Mesothelial cell of epicardium (in vitro differentiated cells): ENCODE measurements at places on chromosomes 5 and 9. TPM values are rescaled to one million over a fixed set of nuclear protein-coding genes. Genes with fewer than 3 reads are reported as not detected.

GRCh38 chr5:127851964-127852363 is 148.8 kb downstream of the CCDC192 start:
- H3K36me3 ChIP-seq: peaks cover 5% of the 10 kb centered on the region
- DNase-seq: no peak
- H3K4me3 ChIP-seq: no peak overlapping the region
- H3K4me1 ChIP-seq: peaks cover 7% of the 10 kb centered on the region

GRCh38 chr5:94310833-94311232 is 307.6 kb downstream of the KIAA0825 start:
- H3K4me1 ChIP-seq: peaks cover 14% of the 10 kb centered on the region
- no peak overlapping the region for H3K27ac ChIP-seq
- no peaks in the 10 kb centered on the region for H3K27me3 ChIP-seq
- no peak overlapping the region for H3K4me3 ChIP-seq
- no peaks in the 10 kb centered on the region for H3K36me3 ChIP-seq
- DNase-seq: no peak

DNA sequence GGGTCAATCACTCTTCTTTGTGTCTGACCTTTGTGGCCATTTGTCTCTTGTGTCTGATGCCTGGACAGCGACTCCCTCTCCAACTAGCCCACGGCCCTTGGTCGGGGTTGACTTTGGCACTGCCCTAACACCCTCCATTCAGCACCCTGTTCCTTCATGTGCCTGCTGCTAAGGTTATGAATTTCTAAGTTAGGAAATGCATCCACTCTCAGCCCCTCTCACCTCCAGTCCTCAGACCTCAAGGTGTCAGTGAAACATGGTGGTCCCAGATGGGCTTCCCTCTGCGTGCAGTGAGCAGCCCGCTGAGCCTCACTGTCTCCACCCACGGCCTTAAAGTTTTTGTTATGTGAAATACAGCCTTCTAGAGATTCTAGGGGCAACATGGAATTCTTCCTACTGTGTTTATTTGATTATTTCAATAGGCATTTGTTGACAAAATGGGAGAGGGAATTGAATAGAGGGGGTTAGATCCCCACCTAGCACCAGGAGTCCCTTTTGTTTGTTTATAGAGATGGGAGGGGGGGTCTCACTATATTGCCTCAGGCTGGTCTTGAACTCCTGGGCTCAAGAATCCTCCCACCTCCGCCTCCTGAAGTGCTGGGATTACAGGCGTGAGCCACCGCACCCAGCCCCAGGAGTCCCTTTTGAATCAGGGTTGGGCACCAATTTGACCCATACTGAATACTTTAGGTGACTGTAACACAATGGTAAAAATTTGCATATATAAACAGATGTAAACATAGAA is 1.6 kb upstream of the GLIPR2 start:
- H3K27ac ChIP-seq: no peak overlapping the region
- no peaks in the 10 kb centered on the region for H3K36me3 ChIP-seq
- no peak overlapping the region for H3K4me3 ChIP-seq
- no peak for DNase-seq
- peaks cover 17% of the 10 kb centered on the region for H3K4me1 ChIP-seq

DNA sequence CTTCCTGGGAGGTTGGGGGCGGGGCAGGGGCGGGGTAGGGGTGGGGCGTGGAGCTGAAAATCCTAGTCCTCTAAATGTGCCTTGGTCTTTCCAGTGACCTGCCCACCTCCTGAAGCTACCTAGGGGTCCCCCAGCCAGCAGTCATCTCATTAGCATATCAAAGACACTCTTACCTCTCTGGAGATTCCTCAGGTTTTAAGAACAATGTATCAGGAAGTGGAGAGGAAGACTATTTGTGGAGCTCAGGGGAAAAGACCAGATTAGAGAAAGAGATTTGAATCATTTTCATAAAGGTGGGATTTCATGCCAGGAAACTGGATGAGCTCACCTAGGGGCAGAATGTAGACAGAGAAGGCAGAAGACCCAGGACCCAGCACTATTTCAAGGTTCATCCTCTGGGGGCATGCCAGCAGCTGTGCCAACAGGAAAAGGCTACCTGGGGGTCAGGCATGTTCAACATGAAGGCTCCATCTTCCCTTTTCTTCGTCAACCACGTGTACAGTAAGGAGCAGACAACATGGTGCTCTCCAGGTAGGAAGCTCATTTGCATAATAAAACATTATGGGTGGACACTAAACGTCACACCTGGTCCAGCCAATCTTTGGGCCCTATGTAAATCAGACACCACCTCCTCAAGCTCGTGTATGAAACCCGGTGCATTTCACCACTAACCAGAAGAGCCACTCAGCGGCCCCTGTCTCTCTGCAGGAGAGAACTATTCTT is 6.9 kb downstream of the GMCL2 start:
- H3K27ac ChIP-seq: no peak overlapping the region
- no peak for DNase-seq
- no peaks in the 10 kb centered on the region for H3K36me3 ChIP-seq
- peaks cover 7% of the 10 kb centered on the region for H3K4me1 ChIP-seq
- H3K4me3 ChIP-seq: no peak overlapping the region

INSL6 gene
- not detected in 3 replicates for total RNA-seq

GRCh38 chr9:4667681-4668080 is 1.4 kb upstream of the SPATA6L start:
- DNase-seq: no peak
- no peaks in the 10 kb centered on the region for H3K27me3 ChIP-seq
- no peak overlapping the region for H3K4me3 ChIP-seq
- H3K27ac ChIP-seq: no peak overlapping the region

DNA sequence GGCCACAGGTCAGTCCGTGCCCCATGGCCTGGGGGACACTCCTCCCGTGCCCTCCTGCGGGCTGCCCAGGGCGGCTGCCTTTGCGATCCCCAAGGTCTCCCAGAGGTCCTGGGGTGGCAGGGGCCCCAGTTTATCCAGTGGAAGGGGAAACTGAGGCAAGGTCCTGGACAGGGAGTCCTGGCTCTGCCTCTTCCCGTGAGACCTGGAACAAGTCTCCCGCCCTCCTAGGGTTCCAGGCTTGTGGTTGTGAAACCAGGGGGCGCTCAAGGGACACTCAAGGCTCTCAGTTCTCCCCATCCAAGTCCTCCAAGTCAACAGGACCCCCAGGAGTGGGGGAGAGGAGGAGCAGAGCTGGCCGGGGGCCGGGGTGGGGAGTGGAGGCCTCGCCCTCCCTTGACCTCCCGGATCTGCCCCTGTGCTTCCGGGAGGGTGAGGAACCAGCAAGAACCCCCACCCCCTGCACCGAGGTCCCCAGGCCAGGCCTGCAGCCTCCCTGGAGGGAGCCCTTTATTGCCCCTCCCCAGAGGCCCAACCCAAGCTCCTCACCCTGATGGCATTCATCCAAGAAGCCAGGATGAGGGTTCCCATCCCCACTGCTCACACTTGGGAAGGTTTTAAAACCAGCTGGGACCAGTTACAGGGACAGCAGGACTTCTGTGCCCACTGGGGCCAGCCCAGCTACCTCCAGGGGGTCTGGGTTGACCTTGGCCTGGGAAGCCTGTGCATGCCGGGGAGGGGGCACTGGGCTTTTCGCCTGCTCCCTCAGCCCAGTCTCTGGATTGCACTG is 24.7 kb upstream of the TMEM250 start:
- DNase-seq: peak; percentile 19
- H3K36me3 ChIP-seq: no peaks in the 10 kb centered on the region
- H3K4me3 ChIP-seq: no peak overlapping the region
- peaks cover 1% of the 10 kb centered on the region for H3K4me1 ChIP-seq
- H3K27ac ChIP-seq: no peak overlapping the region
- peaks cover 10% of the 10 kb centered on the region for H3K27me3 ChIP-seq

ANKRD34B gene
- 0.09 to 0.14 TPM in 2 of 3 replicates, not detected in the other for total RNA-seq

DNA sequence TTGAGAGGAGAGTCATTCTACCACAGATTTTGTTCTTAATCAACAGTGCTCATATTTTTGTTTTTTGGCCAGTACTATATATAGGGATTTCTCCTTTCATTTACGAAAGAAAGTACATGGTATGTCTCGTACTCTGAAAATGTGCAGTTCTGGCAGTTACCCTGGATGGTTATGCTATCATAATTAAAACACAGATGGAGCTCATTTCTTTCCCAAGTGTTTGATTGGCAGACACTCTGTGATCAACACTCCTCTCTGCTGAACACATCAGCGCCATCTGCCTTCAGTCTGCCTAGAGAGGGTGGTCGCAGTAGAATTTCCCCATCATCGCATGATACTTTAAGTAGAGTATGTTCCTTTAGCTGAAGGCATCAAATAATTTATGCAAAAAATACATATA is 64.5 kb downstream of the PAM start:
- H3K36me3 ChIP-seq: no peaks in the 10 kb centered on the region
- no peak for DNase-seq
- H3K4me1 ChIP-seq: peaks cover 16% of the 10 kb centered on the region
- no peak overlapping the region for H3K27ac ChIP-seq
- no peak overlapping the region for H3K4me3 ChIP-seq

GRCh38 chr9:27548055-27548741 is 18.6 kb upstream of the MOB3B start:
- peaks cover 19% of the 10 kb centered on the region for H3K36me3 ChIP-seq
- DNase-seq: no peak
- peak overlapping the region; percentile 50 for H3K27ac ChIP-seq
- peaks cover 10% of the 10 kb centered on the region for H3K4me1 ChIP-seq
- H3K4me3 ChIP-seq: no peak overlapping the region
- H3K27me3 ChIP-seq: no peaks in the 10 kb centered on the region

PCDHA5 gene
- 3.6 to 3.7 TPM (median 3.6 TPM) in 3 replicates for total RNA-seq

DNA sequence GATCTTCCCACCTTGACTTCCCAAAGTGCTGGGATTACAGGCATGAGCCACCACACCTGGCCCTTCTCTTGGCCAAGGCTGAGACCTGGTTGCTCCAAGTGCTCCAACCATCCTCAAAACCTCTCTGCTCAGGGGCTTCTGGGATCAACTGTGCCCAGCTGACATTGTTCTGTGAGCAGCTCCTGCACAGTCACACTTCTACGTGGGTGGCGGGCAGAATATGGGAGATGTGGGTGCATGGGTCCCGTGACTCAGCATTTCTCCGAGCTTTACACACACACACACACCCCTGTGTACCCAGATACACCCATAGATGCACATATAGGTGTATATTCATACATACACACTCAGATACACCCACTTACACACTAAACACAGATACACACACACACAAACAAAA is 10.5 kb upstream of the MYORG start:
- no peak overlapping the region for H3K4me3 ChIP-seq
- H3K27ac ChIP-seq: no peak overlapping the region
- H3K4me1 ChIP-seq: no peaks in the 10 kb centered on the region
- no peak for DNase-seq

GRCh38 chr5:133884569-133885311 is 83.7 kb downstream of the C5orf15 start:
- H3K4me3 ChIP-seq: no peak overlapping the region
- no peak for DNase-seq
- peak overlapping the region; percentile 81 for H3K27ac ChIP-seq
- H3K36me3 ChIP-seq: no peaks in the 10 kb centered on the region

DNA sequence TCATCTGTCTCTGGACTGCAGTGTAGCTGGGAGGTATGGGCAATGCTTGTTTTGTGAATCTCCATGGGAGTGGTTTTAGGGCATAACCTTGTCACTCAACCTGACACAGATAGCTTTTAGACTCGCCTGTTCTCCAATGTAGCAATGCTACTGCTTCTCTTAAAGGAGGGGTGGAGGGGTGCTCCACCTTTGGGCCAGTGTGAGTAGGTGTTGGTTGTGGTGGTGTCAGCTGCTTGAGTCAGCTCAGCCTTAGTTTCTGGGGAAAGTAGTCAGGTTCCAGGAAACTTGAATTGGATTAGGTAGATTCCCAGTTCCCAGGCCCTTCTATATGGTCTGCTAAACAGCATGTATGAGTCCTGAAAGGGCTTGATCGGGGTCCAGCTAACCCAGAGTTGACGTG is 91.1 kb upstream of the PLPPR1 start:
- H3K36me3 ChIP-seq: no peaks in the 10 kb centered on the region
- H3K4me3 ChIP-seq: no peak overlapping the region
- DNase-seq: no peak
- no peaks in the 10 kb centered on the region for H3K4me1 ChIP-seq

- H3K4me1 ChIP-seq: peaks cover 9% of the 10 kb centered on the region
- no peak overlapping the region for H3K27ac ChIP-seq
- no peak overlapping the region for H3K4me3 ChIP-seq
- H3K27me3 ChIP-seq: peaks cover 17% of the 10 kb centered on the region
- no peaks in the 10 kb centered on the region for H3K36me3 ChIP-seq
Observed at GRCh38 chr5:154406826-154407225, 39.0 kb upstream of the SAP30L start.

- H3K4me3 ChIP-seq: no peak overlapping the region
- no peaks in the 10 kb centered on the region for H3K27me3 ChIP-seq
- no peak overlapping the region for H3K27ac ChIP-seq
- H3K4me1 ChIP-seq: no peaks in the 10 kb centered on the region
- H3K36me3 ChIP-seq: no peaks in the 10 kb centered on the region
Observed at GRCh38 chr5:22390888-22391287, 462.3 kb downstream of the CDH12 start.

SARDH gene
- 11.8 to 13.9 TPM (median 12.9 TPM) in 3 replicates for total RNA-seq

FAM221B gene
- total RNA-seq: 0.07 TPM in 1 of 3 replicates, not detected in the others

CFAP77 gene
- total RNA-seq: 0.23 TPM in 1 of 3 replicates, not detected in the others

DNA sequence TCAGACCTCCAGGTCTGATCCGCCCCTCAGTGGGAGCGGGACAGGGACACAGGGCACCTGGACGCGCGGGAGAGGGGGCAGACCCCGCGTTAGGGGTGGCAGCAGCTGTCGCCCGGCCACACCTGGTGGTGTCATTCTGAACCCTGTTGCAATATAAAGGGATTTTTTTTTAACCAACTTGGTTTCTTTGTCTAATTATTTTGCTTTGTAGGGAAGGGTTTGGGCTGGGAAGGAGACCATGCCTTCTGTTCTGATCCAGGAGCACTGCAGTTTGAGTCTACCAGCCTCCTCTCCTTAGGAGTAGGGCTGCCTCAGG is 10.9 kb upstream of the ASS1 start:
- no peaks in the 10 kb centered on the region for H3K36me3 ChIP-seq
- no peaks in the 10 kb centered on the region for H3K4me1 ChIP-seq
- peaks cover 36% of the 10 kb centered on the region for H3K27me3 ChIP-seq
- no peak for DNase-seq
- H3K4me3 ChIP-seq: peak overlapping the region; percentile 43

GRCh38 chr9:8365029-8365428 is 565.5 kb upstream of the DMAC1 start:
- H3K36me3 ChIP-seq: no peaks in the 10 kb centered on the region
- H3K27me3 ChIP-seq: no peaks in the 10 kb centered on the region
- peak overlapping the region; percentile 32 for H3K27ac ChIP-seq
- peaks cover 19% of the 10 kb centered on the region for H3K4me1 ChIP-seq
- DNase-seq: no peak

GRCh38 chr5:149019679-149020078 is 43.2 kb downstream of the SH3TC2 start:
- peaks cover 13% of the 10 kb centered on the region for H3K36me3 ChIP-seq
- H3K27me3 ChIP-seq: peaks cover 3% of the 10 kb centered on the region
- H3K4me3 ChIP-seq: no peak overlapping the region

DNA sequence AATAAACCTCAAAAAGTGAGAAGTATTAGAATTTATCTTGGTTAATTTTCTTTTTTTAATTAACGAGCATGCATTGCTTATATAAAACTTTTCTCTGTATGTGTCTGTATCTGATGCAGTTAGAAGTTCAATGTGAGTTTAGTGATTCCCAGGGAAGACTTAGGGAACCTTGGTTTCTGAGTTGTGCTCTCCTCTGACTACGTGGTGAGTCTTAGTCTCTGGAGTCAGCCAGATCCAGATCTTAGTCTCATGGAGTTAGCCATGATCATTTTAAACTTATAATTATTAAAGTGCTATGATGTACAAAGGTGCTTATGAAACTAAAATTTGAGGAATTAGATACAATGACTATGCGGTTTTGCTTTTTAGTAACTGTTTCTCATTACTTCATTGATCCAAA is 285.3 kb upstream of the DMRT1 start:
- H3K4me1 ChIP-seq: peaks cover 35% of the 10 kb centered on the region
- H3K27ac ChIP-seq: no peak overlapping the region
- H3K36me3 ChIP-seq: no peaks in the 10 kb centered on the region
- H3K4me3 ChIP-seq: no peak overlapping the region

GRCh38 chr9:131617611-131618010 is 72.3 kb downstream of the PRRT1B start:
- peaks cover 4% of the 10 kb centered on the region for H3K4me1 ChIP-seq
- peaks cover 55% of the 10 kb centered on the region for H3K36me3 ChIP-seq
- no peak for DNase-seq
- H3K4me3 ChIP-seq: no peak overlapping the region
- H3K27me3 ChIP-seq: no peaks in the 10 kb centered on the region
